Germinal center (tissue), 1 donor: ENCODE measurements at places on chromosomes 6 and 20.

- DNase-seq: no peak
These were observed 248.8 kb downstream of the TFAP2A start for GRCh38 chr6:10166031-10166430.

GRCh38 chr6:116088946-116089345 is 11.7 kb upstream of the NT5DC1 start:
- DNase-seq: no peak

DNA sequence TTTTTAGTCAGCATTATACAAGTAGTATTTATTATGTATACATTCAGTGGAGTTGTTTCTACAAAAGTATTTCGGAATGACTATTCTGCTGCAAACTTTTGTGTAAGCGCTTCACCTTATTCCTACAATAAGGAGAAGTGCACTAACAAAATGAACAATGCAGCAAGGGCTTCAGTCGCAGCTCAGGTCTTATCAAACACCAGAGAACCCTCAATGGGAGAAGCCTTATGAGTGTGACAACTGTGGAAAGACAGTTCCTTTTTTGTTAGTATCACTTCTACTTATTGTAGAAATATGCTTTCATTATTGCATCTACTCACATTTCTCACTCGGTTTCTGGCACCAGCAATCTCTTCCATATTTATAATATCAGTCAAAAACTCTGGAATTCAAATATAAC is 18.8 kb downstream of the ZKSCAN3 start:
- DNase-seq: peak; percentile 56

DNA sequence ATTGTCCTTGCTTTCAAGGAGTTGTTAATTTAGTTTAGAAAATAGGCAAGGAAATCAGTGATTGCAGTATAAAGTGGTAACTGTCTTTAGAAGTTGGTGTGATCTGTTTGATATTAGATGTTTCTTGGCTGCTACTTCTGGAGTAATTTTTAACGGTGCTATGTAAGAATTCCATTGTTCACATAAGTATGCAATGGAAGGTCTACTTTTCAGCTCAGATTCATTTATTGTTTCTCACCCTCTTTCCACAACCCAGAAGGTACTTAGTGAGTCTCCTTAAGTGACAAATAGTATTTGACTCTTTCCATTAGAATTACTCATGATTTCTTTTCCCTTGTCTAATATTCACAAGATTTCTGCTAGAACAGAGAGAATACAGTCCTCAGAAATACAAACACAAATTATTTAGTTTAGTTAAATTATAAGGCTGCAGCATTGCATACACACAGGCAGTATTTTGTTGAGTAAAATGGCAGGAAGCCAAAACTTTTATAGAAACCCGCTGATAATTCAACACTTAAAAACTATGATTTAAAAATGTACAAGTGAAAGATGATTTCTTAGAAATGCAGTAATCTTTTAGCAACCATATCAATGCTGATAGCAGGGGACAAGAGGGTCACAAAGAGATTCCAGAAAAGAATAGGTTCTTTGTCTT is 554.3 kb downstream of the CD109 start:
- DNase-seq: no peak

- DNase-seq: no peak
These were observed 10.6 kb upstream of the TUBB2B start for GRCh38 chr6:3237761-3238662.

GRCh38 chr6:8352335-8352965 is 82.9 kb downstream of the SLC35B3 start:
- DNase-seq: no peak

DNA sequence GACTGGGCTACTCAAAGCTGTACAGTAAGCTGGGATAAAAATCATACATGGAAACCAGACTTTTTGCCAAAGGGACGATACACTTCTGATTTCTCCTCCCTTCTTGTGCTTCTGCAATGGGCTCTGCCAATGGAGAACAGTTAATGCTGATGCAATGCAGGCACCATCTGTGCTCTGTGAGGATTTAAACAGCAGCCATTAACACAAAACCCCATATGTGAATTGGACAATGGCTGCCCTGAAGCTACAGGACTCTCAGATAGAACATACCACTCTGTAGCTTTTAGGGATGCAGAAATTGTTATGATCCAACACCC is 71.9 kb downstream of the GJA10 start:
- DNase-seq: no peak

DNA sequence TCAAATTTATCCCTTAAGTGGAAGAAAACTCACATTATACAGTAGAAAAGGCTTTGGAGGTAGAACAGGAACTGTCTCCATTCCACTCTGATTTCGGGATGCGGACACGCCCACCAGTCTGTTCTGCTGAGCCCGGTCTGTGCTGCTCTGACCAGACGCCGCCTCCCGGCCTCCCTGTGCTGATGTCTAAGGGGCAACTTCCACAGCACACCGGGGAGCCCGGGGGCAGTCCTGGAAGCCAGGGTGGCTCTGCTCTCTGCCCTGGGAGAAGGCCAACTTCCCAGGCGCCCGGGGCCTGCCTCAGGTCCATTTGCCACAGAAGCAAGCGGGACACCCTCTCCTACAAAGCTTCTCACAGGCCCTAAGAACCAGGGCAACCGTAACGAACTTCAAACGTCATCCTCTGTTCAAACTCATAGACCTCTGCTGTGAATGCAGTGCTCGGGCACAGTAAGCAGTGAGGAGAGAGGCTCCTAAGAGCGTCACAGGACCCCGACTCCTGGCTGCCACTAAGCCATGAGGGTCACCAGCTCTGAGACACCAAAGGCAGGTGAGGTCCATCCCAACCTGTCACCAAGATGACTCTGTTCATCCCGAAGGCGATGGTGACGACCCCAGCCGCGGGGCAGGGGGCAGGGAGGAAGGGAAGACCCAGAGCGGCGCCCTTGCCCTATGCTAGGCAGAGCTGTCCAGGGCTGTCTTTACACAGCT is 5.6 kb downstream of the TAF4 start:
- DNase-seq: no peak

GRCh38 chr6:154169193-154169847 is 130.3 kb downstream of the OPRM1 start:
- DNase-seq: no peak

GRCh38 chr6:15510536-15511247 is 152.1 kb downstream of the DTNBP1 start:
- DNase-seq: no peak

GRCh38 chr20:25249198-25249931 is 1.5 kb downstream of the PYGB start:
- no peak for DNase-seq

DNA sequence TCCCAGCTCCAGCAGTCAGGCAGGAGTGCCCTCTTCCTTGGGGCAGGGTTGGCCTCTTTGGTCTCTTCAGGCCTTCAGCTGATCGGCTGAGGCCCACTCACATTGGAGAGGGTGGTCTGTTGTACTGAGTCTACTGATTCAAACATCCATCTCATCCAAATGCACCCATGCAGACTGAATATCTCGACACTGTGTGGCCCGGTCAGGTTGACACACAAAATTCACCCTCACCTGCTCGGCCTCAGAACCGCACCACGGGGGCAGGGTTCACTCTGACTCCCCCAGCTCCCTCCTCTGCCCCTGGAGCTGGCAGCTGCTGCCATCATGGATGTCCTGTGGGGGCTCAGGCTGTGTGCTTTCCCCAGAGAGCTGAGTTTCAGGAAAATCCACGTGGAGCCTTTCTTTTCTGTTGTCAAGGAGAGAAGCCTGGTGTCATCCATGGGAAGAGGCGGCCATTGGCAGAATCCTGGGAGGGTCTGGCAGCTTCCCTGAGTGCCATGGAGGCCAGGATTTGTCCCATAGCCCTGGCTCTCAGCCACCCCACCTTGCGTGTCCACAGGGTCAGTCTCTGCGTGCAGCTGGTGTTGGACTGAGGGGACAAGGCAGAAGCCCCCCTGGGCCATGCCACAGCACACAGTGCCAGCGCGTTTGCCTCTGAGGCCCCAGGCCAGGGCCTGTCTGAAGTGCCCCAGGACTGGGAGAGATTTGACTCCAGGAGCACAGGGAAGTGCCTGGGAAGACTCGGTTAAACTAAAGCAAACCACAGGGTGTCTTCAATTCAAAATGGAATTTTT is 114.1 kb downstream of the ERMARD start:
- DNase-seq: no peak

- no peak for DNase-seq
These were observed 431.9 kb upstream of the GJE1 start for GRCh38 chr6:141700819-141701218.

DNA sequence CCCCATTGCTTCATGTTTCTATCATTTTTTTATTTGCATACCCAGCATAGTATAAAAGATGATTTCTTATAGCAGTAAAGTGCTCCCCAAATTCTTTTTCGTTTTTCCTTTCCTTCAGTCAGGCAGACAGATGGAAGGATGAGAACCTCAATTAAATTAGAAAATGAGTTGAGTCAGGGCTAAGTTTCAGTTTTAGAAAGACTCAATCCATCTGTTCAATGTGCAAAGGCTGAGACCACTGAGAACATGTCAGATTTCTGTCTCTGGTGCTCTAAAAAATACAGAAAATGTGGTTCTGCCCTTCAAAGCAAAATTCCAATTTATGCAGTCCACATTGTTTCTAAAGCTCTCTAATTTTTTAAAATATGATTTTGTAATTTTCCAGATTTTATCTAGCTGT is 257.6 kb upstream of the HS3ST5 start:
- DNase-seq: no peak

- DNase-seq: no peak
These were observed 15.0 kb downstream of the GABBR1 start for GRCh38 chr6:29617782-29618554.

DNA sequence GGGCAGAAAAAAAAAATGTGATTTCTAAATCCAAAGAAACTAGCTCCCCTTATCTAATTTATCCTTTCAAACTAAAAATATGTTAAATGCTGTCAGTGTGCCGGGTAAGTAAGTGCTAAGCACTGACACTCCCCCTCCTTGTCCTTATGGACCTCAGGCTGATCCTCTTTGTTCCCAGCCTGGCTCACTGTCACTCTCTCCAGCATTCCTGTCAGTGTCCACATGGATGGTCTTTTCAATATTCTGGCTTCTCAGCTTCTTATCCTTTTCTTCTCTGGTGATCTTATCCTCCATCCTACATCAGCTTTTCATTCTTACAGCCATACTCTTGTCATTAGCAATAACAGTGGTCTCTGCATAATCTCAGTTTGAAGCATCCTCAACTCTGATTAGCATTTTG is 55.0 kb downstream of the BCKDHB start:
- DNase-seq: no peak

GRCh38 chr20:34604980-34605788 is 46.7 kb downstream of the MAP1LC3A start:
- no peak for DNase-seq

- no peak for DNase-seq
These were observed 71.3 kb upstream of the TOX2 start for GRCh38 chr20:43843096-43843964.

DNA sequence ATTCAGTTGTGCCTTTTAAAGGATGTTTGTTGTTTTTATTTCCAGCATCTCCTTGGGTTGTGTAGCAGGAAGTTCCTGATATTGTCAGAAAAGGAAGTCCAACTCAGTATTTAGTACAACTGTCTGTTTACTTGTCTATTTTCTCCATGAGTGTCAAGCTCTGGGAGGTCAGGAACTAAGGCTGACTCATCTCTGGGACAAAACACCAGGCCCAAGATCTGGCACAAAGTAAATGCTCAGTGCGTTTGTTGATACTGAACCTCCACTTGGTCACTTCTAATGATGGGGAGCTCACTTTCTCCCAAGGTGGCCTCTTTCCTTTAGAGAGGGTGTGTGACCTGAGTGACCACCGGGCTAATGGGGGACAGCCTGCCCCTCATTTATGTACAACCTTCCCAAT is 12.6 kb upstream of the PIGU start:
- no peak for DNase-seq

- peak; percentile 93 for DNase-seq
These were observed 44.3 kb downstream of the CTCFL start for GRCh38 chr20:57480444-57481160.

GRCh38 chr6:159104931-159105330 is 60.1 kb upstream of the TAGAP start:
- peak; percentile 80 for DNase-seq

DNA sequence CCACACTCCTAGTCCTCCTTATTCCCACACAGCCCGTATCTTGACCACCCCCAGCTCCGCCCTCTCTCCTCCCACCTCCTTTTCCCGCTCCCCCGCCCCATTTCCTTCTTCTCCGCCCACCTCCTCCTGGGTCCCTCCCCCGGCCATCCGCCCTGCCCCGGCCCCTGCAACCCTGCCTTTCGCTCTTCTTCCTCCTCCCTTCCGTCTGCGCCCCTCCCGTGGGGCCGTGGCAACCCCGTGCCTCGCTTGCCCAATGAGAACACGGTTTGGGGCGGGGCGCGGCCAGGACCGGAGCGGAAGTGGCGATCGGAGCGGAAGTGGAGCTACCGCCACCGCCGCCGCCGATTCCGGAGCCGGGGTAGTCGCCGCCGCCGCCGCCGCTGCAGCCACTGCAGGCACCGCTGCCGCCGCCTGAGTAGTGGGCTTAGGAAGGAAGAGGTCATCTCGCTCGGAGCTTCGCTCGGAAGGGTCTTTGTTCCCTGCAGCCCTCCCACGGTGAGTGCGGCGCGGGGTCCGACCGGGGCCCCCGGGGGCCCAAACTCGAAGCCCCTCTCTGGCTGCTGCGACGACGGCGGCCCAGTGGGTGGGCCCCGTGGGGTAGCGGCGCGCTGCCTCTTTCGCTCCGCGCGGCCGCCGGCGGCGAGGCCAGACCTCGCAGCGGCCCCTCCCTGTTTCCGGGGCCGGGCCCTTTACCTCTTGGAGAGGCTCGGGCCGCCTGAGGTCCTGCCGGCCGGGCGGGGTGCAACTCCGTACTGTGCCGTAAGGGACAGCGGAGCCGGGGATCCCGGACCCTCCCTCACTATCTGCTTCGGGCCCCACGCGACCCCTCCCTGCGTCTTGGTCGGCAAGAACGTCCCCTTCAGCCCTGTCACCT is at the start of gene YWHAB:
TSS of gene YWHAB (plus strand) at position 314 of the 874 bp plus-strand sequence. CDS start 15,829 bp downstream, outside the sequence.
- peak; percentile 98 for DNase-seq

DNA sequence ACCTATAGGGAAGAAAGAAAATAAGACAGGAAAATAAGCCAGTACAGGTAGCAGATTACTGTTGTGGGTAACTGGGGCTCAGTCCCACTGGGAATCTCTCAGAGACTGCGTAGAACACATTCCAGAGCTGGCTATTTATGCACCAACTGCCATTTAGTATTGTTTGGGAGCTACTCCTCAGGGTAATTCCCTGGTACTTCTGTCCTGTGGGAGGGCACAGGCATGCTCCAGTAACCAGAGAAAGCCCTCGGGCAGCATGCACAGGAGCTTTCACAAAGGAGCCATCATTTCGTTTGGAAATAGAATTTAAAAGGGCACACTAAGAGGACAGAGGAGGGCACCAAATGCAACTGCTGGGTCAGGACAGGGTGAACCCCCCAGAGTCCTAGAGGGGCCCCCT is 148.0 kb upstream of the LRFN2 start:
- no peak for DNase-seq

DNA sequence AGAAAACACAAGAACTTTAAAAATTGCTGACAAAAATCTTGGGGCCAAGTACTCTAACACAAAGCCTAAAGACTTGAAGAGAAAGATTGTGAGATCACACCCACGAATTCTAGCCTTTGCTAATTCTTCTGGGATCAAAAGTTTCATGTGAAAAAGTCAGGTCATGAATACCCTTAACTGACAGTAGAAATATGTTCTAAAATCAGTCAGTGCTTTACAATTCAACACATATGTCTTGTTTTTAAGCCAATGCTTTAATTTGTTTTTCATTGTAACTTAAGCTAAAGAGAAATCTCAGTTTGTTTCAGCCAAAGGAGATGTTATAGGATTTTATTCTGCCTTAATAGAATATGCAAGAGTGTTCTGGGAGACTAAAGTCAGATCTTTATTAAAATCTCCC is 78.2 kb upstream of the PLEKHG1 start:
- no peak for DNase-seq

- DNase-seq: no peak
These were observed 18.7 kb downstream of the BPHL start for GRCh38 chr6:3137057-3137777.
